Peyer's patch (tissue), 4 donors: ENCODE measurements at places on chromosomes 3 and 15.

DNA sequence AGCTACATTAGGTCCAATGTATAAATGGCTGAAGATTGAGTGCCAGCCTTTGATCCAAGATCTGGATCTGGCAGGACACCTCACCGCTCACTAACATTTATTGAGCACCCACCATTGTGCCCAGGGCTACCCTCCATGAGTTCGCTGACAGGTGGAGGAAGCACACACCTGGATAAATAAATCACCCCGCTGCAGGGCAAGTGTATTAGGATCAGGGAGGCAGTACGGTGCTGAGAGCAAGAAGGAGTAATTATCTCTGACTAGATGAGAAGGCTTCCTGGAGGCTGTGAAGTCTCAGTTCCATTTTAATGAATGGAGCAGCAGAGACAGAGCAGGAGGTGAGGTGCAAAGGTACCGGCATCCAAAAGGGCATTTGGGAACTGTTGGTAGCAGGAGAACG, 104.1 kb downstream of the LIPC start:
- DNase-seq = no peak

DNA sequence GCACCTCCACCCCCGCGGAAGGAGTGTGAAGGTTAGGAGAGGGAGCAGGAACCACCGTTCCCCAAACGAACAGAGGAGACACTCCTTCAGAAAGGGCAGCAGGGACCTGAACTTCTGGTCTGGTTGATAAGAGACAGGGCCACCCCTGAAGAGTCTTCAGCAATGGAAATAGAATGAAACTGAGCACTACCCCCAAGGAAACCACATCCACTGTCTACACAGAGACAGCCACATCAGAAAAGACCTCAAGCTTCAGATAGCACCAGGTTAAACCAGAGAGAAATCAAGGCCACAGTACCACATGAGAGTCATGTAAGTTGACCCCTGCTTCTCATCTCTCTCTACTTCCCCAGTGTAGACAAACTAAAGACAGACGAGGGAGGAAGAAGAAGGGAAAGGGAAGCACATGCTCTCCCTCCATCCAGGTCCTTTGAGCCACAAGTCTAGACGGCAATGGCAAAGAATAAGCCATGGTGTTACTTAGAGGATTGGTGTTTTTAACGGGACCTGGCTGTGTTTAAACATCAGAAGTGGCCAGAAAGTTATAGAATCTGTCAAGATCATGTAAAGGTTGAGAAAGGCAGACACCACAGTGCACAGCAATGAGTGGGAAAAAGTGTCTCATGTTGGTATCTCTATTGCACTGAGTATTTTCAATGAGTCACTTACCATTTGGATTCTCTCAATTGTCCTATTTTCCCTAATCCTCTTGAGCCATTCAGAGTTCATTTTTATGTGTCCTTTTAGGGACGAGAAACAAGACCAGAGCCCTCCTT, 31.4 kb upstream of the CTNNB1 start:
- DNase-seq = no peak

DNA sequence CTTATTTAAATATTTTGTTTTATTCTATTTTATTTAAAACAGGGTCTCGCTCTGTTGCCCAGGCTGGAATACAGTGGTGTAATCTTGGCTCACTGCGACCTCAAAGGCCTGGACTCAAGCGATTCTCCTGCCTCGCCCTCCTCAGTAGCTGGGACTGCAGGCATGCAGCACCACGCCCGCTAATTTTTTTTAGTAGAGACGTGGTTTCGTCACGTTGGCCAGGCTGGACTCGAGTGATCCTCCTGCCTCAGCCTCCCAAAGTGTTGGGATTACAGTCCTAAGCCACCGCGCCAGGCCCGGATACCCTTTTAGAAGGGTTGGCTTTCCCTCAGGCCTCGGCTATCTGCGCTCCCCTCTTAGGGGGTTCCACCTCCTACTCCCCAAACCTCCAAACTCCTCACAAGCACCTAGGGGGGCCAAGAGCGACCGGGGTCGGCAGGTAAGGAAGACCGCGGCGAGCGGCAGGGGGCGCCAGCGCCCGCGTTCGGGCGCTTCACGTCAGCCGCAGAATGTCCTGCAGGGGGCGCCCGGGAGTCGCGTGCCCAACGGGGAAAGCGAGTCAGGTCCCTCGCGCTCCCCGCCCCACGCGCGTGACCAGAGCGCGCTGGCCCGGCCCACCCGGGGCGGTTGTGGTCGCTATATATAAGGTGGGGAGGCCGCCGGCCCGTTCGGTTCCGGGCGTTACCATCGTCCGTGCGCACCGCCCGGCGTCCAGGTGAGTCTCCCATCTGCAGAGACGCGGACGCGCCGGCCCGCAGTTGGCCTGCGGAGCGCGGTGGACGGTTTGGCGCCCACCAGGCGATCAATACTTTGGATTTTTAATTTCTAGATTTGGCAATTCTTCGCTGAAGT, 51.8 kb upstream of the GATM start:
- DNase-seq = peak; percentile 96

DNA sequence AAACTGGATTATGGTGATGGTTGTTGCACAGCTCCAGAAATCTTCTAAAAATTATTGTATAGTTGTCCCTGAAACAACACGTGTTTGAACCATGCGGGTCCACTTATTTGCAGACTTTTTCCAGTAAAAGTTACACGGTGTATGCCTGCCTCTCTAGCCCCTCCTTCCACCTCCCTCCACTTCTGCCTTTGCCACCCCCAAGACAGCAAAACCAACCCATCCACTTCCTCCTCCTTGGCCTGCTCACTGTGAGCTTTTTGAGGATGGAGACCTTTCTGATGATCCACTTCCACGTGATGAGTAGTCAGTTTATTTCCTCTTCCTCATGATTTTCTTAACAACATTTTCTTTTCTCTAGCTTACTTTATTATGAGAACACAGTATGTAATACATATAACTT, 5.4 kb downstream of the CYFIP1 start:
- no peak for DNase-seq

DNA sequence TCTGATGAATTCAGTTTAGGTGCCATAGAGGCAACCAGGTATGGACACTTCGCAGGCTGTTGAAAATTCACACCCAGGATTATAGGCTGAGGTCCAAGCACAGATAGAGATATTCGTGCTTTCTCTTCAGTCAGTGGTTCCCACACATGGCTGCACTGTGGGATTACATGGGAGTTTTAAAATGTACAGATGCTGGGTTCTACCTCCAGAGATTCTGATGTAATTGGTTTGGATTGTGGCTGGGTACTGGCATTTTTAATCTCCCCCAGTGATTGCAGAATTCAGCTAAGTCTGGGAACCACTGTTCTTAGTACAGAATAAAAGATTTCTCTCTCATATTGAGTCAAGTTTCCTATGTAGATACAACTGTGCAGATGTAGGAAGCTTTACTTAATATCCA, 91.6 kb downstream of the FOXB1 start:
- DNase-seq = no peak

- DNase-seq = no peak
Measured at GRCh38 chr3:11300970-11301369, 28.8 kb downstream of the ATG7 start.

DNA sequence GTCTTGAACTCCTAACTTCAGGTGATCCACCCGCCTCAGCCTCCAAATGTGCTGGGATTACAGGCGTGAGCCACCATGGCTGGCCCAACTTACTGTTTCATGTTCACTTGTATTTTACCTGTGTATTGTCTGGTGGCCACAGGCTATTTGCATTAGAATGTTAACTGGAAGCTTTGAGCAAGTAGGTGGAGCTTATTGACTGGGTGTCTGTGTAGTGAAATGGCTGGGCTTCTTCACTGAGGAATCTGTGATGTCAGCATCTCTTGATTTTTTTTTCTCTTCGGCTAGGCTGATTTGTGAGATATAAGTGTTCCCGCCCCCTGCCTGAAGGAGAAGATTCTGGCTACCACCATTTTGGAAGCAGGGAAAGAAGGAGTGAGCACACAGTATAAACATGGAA, 237.8 kb upstream of the PEX5L start:
- no peak for DNase-seq

- DNase-seq = no peak
Measured at GRCh38 chr3:79236496-79236895, 531.3 kb downstream of the ROBO1 start.

DNA sequence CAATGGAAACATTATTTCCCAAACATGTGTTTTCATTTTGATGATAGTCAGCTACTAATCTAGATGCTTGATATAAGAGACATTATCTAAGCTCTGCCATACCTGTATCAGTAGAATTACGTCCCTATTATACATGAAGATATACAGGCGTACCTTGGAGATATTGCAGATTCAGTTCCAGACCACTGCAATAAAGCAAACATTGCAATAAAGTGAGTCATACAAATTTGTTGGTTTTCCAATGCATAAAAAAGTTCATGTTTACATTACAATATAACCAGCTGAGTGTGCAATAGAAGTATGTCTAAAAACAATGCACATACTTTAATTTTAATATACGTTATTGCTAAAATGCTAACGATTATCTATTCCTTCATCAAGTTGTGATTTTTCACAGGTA, 236.0 kb upstream of the ZNF717 start:
- DNase-seq = no peak

GRCh38 chr15:38883987-38884386, 319.4 kb upstream of the RASGRP1 start:
- no peak for DNase-seq

GRCh38 chr15:67781907-67782690, 43.2 kb upstream of the SKOR1 start:
- DNase-seq = no peak
